ENCODE measurements at places on chromosomes 5 and 9. TPM values are rescaled to one million over a fixed set of nuclear protein-coding genes. Genes with fewer than 3 reads are reported as not detected.
A peak's percentile ranks its signal among the peaks of the same experiment; 100 is the strongest.

The ADAMTSL2 gene
- 0.14 TPM for total RNA-seq

The FOXD4 gene
- total RNA-seq = 0.50 TPM

The GHR gene
- total RNA-seq = 6.6 TPM

The ACER2 gene
- 7.5 TPM for total RNA-seq

The EIF4EBP3 gene
- total RNA-seq = 6.7 TPM

The PCDHGA7 gene
- 0.41 TPM for total RNA-seq

DNA sequence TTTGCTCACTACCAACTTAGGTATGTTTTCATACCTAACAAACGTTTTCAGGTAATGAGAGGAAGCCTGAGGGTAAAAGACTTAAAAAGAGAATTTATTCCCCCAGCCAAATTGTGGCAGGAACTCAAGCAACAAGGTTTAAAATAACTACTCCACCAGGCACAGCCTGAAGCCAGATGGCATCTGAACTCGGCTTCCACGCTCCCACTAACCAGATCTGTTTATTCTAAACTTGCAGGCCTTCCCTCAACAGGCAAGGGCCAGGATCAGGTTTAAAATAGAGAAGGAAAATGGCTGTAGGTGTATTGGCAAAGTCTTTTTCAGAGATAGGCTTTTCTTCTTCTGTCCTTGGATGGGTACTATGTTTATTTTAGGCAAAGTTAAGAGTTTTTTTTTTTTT is 89.4 kb downstream of the OTULIN start:
- H3K27ac ChIP-seq = no peak overlapping the region
- H3K36me3 ChIP-seq = peaks cover 2% of the 10 kb centered on the region
- no peaks in the 10 kb centered on the region for H3K27me3 ChIP-seq
- no peak overlapping the region for H3K4me3 ChIP-seq
- no peaks in the 10 kb centered on the region for H3K4me1 ChIP-seq

- peak overlapping the region; percentile 94 for H3K27ac ChIP-seq
- peaks cover 58% of the 10 kb centered on the region for H3K36me3 ChIP-seq
- H3K4me3 ChIP-seq = no peak overlapping the region
- DNase-seq = no peak
- H3K4me1 ChIP-seq = peaks cover 40% of the 10 kb centered on the region
Measured at GRCh38 chr5:179612577-179613459, 10.7 kb downstream of the HNRNPH1 start.

- DNase-seq = no peak
- H3K4me3 ChIP-seq = no peak overlapping the region
- H3K36me3 ChIP-seq = no peaks in the 10 kb centered on the region
Measured at GRCh38 chr5:169202969-169203368, 98.0 kb downstream of the SLIT3 start.

DNA sequence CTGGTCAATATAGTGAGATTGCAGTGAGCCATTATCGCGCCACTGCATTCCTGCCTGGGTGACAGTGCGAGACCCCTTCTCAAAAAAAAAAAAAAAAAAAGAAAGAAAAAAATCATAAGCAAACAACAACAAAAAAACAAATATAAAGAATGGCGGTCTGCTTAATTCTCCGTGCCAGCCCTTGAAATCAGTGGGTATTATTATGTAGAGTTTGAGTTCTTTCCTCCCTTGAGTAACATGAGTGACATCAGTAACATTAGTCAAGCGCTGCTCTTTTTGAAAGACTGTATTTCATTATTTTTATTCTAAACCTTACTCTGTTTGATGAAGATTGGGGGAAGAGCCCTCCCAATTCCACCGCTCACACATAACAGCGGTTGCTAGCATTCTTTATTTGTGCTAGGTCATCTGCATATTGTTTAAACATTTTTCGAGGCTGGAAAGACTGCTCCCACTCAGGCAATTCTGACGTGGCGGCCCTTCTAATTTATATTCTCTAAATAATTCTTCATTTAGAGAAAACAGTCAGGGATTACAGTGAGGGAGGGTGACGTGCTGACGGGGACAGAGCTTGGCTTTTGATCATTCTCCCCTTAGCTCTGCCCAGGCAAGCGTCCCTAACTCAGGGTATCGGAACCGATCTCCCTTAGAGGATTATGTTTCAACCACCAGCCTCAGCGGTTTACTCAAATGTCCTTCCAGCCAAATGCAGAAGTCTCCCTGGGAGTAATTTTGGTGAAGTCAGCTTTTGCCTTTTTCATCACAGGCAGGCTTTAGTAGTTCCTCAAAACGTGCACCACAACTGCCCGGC is 860 bp upstream of the MARCHF6 start:
- no peaks in the 10 kb centered on the region for H3K36me3 ChIP-seq
- H3K4me3 ChIP-seq = peak overlapping the region; percentile 89
- peak overlapping the region; percentile 99 for H3K27ac ChIP-seq
- H3K4me1 ChIP-seq = peaks cover 19% of the 10 kb centered on the region
- DNase-seq = no peak

GRCh38 chr9:89879276-89879675 is 274.5 kb downstream of the GADD45G start:
- no peak overlapping the region for H3K27ac ChIP-seq
- no peak for DNase-seq
- H3K4me3 ChIP-seq = no peak overlapping the region
- H3K36me3 ChIP-seq = no peaks in the 10 kb centered on the region
- H3K4me1 ChIP-seq = peaks cover 1% of the 10 kb centered on the region
- peaks cover 20% of the 10 kb centered on the region for H3K27me3 ChIP-seq

DNA sequence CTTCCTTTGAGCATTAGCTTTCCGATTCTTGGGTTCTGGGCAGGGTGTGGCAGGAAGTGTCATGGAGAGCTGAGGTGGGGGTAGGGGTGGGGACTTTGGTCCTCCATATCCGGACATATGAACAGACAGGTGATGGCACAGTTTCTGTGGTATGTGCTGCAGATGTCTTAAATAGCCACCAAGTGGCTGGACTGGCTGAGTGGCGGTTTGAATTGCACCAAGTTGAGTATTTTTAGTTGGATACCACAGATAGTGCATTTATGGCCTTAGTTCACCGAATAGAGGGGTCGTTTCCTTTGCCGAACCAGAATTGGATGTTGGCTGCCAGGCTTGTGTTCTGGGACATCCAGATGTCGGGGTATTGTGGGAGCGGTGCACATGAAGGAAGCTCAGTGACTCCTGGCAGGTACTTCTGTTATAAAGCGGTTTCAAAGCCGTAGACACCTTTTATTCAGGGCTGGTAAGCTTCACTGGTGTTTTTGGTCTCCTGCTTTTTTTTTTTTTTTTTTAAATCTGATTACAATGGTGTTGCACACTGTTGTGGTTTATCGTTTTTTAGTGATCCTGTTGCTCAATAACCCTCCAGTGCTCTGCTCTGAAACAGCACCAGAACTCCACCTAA is 15.1 kb upstream of the TNFAIP8 start:
- peaks cover 10% of the 10 kb centered on the region for H3K4me1 ChIP-seq
- H3K27me3 ChIP-seq = no peaks in the 10 kb centered on the region
- H3K36me3 ChIP-seq = no peaks in the 10 kb centered on the region
- no peak overlapping the region for H3K4me3 ChIP-seq

DNA sequence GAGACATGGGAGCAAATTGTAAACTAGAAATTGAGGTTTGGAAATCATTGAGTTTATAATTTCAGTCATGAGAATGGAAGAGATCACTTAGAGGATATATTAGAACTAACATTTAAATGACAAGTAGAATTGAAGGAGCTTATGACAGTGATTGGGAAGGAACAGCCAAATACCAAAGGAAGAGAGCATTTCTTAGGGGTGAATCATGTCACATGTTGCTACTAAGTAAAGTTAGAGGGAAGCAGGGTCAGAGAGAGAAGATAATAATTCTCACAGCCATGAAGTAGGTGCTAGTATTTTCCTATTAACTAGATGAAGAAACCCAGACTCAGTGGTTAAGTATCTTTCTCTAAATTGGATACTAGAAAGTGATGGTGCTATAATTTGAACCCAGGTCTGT is 59.3 kb downstream of the COMMD10 start:
- DNase-seq = no peak
- no peak overlapping the region for H3K4me3 ChIP-seq
- peaks cover 4% of the 10 kb centered on the region for H3K36me3 ChIP-seq
- H3K27me3 ChIP-seq = no peaks in the 10 kb centered on the region

- H3K36me3 ChIP-seq = no peaks in the 10 kb centered on the region
- peaks cover 24% of the 10 kb centered on the region for H3K27me3 ChIP-seq
- DNase-seq = no peak
- H3K4me1 ChIP-seq = peaks cover 13% of the 10 kb centered on the region
- H3K4me3 ChIP-seq = peak overlapping the region; percentile 67
- no peak overlapping the region for H3K27ac ChIP-seq
Measured at GRCh38 chr9:128204858-128205257, 1.7 kb downstream of the DNM1 start.

DNA sequence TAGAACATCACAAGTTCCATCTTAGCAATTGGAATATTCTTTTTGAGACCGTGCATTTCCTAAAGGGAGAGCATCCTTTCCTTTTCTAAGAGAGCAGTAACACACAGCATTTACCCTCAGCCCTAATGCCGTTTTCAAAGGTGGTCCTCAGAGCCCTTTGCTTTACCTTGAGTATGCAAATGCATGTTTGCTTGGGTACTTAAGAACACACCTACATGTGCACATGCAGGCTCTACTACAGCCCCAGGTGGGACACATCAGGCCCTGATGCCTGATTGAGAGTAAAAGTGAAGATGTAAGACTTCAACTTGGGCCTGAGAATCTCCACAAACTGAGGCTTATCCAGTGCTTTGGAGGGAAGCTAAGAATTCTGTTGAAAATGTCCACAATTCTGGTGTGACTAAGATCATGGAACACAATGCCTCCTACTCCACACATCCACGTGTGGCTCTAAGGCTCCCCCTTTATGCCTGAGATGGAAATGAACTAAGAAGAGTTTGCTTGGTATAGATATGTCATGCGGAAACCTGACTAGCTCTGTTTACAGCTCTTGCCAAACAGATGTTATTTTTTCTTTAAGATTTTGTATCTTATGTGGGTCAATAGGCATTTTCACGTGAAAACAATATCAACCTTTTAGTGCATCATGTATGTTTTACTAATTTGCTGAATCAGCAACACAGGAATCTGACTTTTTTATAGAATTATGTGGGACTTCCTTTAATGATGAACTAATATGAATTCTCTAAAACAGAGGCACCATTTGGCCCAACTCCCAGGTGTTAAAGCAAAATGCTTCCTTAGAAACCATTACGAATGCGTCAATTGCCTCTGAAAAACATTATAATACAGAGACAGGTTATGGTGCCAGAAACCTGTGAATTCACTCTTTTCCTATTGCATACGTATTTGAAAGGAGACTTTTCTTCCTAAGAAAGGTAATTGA is 48.9 kb upstream of the SLC2A8 start:
- DNase-seq = no peak
- peaks cover 4% of the 10 kb centered on the region for H3K4me1 ChIP-seq
- H3K36me3 ChIP-seq = no peaks in the 10 kb centered on the region
- no peak overlapping the region for H3K4me3 ChIP-seq
- H3K27ac ChIP-seq = no peak overlapping the region

- H3K4me1 ChIP-seq = peaks cover 17% of the 10 kb centered on the region
- H3K27ac ChIP-seq = no peak overlapping the region
- H3K4me3 ChIP-seq = no peak overlapping the region
- H3K27me3 ChIP-seq = peaks cover 3% of the 10 kb centered on the region
- H3K36me3 ChIP-seq = peaks cover 2% of the 10 kb centered on the region
Measured at GRCh38 chr9:129291041-129291501, 113.0 kb upstream of the IER5L start.

GRCh38 chr5:59097116-59097515 is 514.2 kb downstream of the RAB3C start:
- H3K4me3 ChIP-seq = no peak overlapping the region
- H3K27me3 ChIP-seq = no peaks in the 10 kb centered on the region

DNA sequence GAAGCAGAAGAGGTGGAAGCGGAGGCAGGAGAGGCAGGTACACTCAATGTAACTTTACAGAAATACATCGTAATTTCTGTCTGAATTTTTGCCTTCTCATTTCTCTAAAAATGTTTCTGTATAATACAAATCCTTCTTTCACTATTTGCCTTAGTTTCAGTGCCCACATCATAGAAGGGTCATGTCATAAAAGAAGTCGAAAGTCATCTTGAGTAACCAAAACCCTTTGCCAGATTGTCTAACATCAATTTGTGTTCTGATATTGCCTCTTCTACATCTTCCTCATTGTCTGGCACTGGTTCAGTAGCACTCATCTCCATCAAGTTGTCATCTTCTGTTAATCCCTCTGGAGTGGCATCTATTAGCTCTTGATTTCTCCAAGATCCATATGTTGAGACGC is 6.2 kb upstream of the CYFIP2 start:
- H3K27ac ChIP-seq = no peak overlapping the region
- peaks cover 17% of the 10 kb centered on the region for H3K27me3 ChIP-seq
- H3K4me3 ChIP-seq = no peak overlapping the region
- H3K4me1 ChIP-seq = peaks cover 1% of the 10 kb centered on the region

DNA sequence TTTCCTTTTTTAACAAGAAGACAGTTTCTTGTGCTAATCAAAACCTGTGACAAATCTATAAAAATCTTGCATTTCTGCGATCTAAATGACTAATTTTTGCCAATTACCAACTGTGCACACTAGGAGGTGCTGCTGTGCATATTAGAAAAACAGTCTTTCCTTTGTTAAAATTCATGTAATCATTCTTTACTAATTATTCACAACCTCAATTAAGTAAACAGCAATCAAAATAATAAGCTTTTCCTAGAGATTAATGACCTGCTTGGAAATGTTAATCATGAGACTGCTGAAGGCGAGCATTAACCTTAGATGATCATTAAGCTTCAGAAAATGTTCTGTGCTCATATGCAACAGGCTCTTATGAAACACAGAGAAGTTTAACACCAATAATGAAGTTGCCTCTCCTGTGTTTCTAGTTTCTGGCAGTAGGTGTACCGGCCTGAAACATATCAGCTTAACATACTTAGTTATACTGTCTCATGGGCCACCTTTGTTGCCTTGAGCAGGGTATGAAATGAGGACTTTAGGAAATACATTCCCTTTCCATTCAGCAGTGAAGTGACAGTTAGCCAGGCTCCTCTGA is 17.7 kb downstream of the RFESD start:
- H3K4me3 ChIP-seq = no peak overlapping the region
- H3K27me3 ChIP-seq = no peaks in the 10 kb centered on the region
- no peaks in the 10 kb centered on the region for H3K36me3 ChIP-seq
- no peak for DNase-seq

DNA sequence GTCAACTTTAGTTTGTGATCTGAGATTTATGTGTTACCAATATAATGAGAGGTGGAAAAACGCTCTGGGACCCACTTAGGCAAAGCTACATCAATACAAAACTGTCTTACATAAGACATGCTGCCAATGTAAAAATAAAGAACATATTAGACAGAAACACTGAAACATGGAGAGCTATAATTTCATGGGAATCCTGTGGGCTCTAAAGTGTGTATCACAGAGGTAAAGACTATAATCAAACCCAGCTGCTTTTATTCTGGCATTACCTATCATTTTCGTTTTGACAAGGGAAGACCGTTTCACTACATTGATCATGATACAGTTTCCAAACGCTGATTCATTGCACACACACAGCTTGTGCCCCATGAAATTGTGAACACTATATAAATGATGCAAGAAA is 400.5 kb upstream of the TUSC1 start:
- no peaks in the 10 kb centered on the region for H3K27me3 ChIP-seq
- no peak overlapping the region for H3K27ac ChIP-seq
- DNase-seq = no peak
- H3K4me3 ChIP-seq = no peak overlapping the region

Measured in progenitor cell of endocrine pancreas (in vitro differentiated cells).